ENCODE measurements at places on chromosomes 4 and X.

GRCh38 chrX:117510453-117510852 is 606.2 kb downstream of the KLHL13 start:
- no peaks in the 10 kb centered on the region for H3K4me1 ChIP-seq
- H3K27ac ChIP-seq: no peak overlapping the region
- H3K36me3 ChIP-seq: no peaks in the 10 kb centered on the region
- H3K4me3 ChIP-seq: no peak overlapping the region

DNA sequence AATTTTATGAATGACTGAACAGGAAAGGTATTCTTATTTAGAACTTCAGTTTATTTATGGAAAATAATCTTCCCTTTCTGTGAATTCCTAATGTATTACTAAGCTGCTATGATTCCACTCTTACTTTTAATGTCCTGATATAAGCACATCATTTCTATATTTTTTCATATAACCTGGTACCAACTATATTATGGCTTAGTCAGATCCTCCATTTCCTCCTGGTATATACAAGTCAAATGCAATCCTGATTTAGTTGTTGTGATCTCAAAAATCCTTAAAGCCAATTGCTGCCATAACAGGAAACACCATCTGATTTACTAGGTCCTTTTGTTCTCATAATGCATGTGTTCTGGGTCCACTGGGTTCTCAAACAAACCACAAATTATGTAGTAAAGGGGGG is 26.8 kb downstream of the TRMT2B start:
- no peak overlapping the region for H3K27ac ChIP-seq
- peaks cover 46% of the 10 kb centered on the region for H3K36me3 ChIP-seq
- no peaks in the 10 kb centered on the region for H3K27me3 ChIP-seq
- DNase-seq: no peak

DNA sequence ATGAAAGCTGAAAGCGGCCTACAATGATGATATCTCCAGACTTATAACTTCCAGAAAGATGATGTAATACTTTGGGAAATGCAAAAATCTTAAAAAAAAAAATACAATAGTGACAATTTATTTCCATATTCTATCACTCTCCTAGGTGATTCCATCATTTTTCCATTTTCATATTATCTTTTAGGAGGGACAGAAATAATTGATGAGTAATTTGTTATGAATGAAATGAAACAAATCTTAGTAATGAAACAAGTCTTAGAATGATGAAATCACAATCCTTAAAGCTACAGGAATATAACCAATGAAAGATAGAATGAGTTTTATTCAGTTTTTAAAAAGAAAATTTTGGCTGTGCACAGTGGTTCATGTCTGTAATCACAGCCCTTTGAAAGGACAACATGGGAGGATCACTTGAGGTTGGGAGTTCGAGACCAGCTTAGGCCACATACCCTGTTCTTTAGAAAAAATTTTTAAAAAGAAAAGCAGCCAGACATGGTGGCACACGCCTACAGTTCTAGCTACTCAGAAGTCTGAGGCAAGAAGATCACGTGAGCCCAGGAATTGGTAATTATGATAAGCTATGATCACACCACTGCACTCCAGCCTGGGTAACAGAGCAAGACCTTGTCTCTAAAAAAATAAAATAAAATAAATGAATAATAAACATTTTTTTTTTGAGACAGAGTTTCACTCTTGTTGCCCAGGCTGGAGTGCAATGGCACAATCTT is 21.7 kb downstream of the CLOCK start:
- no peak overlapping the region for H3K27ac ChIP-seq
- H3K27me3 ChIP-seq: no peaks in the 10 kb centered on the region
- H3K4me1 ChIP-seq: peaks cover 12% of the 10 kb centered on the region
- no peaks in the 10 kb centered on the region for H3K36me3 ChIP-seq

GRCh38 chrX:29746326-29746725 is 469.0 kb upstream of the MAGEB2 start:
- H3K27ac ChIP-seq: no peak overlapping the region
- H3K27me3 ChIP-seq: no peaks in the 10 kb centered on the region
- H3K4me1 ChIP-seq: no peaks in the 10 kb centered on the region
- no peak overlapping the region for H3K4me3 ChIP-seq
- no peak for DNase-seq
- no peaks in the 10 kb centered on the region for H3K36me3 ChIP-seq

- no peaks in the 10 kb centered on the region for H3K27me3 ChIP-seq
- DNase-seq: no peak
- no peaks in the 10 kb centered on the region for H3K4me1 ChIP-seq
- no peak overlapping the region for H3K4me3 ChIP-seq
- H3K27ac ChIP-seq: no peak overlapping the region
- H3K36me3 ChIP-seq: no peaks in the 10 kb centered on the region
Observed at GRCh38 chr4:128653527-128654444, 155.7 kb upstream of the JADE1 start.

- no peaks in the 10 kb centered on the region for H3K36me3 ChIP-seq
- no peaks in the 10 kb centered on the region for H3K4me1 ChIP-seq
- DNase-seq: no peak
- no peak overlapping the region for H3K4me3 ChIP-seq
Observed at GRCh38 chrX:143601809-143602208, 34.1 kb downstream of the SLITRK4 start.

- no peak overlapping the region for H3K4me3 ChIP-seq
- DNase-seq: no peak
- no peaks in the 10 kb centered on the region for H3K4me1 ChIP-seq
- peaks cover 27% of the 10 kb centered on the region for H3K27me3 ChIP-seq
- no peak overlapping the region for H3K27ac ChIP-seq
Observed at GRCh38 chr4:152944666-152945320, 8.7 kb downstream of the FHDC1 start.

DNA sequence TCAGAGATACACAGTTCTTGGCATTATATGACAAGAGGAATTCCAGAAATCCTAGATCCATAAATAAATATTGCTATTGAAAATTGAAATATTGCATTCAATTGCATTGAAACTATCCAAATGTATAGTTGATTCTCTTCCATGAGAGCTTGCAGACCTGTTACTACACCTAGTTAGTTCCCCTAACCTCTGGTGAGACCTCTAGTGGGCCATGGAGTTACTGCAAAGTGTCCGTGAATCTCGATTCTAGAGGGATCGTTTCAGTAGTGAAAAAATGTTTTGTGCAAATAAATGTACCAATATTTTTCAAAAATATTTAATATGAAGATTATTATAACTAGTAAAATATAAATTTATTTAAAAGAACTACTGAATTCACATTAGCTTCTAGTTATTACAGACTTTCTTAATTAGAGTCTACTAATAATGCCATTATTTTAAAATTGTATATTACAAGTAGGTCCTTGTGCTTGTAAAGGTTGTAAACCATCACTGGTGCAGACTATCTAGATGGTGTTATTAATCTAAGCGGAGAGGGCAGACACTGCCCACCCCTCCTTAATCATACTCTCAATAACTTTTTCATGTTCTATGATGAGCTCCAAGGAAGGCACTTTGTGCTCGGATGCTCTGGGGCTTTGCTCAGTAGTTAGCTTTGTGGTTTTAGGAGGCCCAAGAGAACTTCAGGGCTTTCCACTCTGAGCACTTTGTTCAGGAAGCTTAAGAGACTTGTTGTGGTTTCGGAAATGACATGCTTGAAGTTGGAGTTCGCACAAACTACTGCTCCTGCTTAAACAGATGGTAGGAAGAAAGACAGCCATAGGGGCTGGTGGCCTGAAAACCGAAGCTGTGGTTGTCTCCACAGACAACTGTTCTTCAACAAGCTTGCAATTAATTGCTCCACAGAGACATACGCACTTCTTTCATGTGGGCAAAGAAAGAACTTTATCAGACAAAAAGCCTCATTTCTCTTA is 42.8 kb downstream of the IL21 start:
- peak; percentile 68 for DNase-seq
- H3K27ac ChIP-seq: peak overlapping the region; percentile 62
- no peaks in the 10 kb centered on the region for H3K36me3 ChIP-seq
- H3K4me3 ChIP-seq: peak overlapping the region; percentile 56

GRCh38 chrX:1178580-1179057 is 33.8 kb downstream of the CRLF2 start:
- no peak for DNase-seq
- no peaks in the 10 kb centered on the region for H3K4me1 ChIP-seq
- H3K4me3 ChIP-seq: no peak overlapping the region

- peak; percentile 18 for DNase-seq
- H3K4me3 ChIP-seq: peak overlapping the region; percentile 77
- H3K27me3 ChIP-seq: peaks cover 52% of the 10 kb centered on the region
- peaks cover 4% of the 10 kb centered on the region for H3K4me1 ChIP-seq
Observed at GRCh38 chr4:185128272-185129119, 14.6 kb upstream of the SLC25A4 start.

GRCh38 chr4:122121593-122121992 is 30.5 kb upstream of the BLTP1 start:
- no peak overlapping the region for H3K4me3 ChIP-seq
- no peaks in the 10 kb centered on the region for H3K27me3 ChIP-seq
- peaks cover 17% of the 10 kb centered on the region for H3K4me1 ChIP-seq
- no peak overlapping the region for H3K27ac ChIP-seq
- DNase-seq: no peak

GRCh38 chr4:147749811-147750321 is 18.0 kb downstream of the ARHGAP10 start:
- no peak for DNase-seq
- peaks cover 3% of the 10 kb centered on the region for H3K36me3 ChIP-seq
- no peak overlapping the region for H3K27ac ChIP-seq
- no peaks in the 10 kb centered on the region for H3K27me3 ChIP-seq
- peaks cover 14% of the 10 kb centered on the region for H3K4me1 ChIP-seq

DNA sequence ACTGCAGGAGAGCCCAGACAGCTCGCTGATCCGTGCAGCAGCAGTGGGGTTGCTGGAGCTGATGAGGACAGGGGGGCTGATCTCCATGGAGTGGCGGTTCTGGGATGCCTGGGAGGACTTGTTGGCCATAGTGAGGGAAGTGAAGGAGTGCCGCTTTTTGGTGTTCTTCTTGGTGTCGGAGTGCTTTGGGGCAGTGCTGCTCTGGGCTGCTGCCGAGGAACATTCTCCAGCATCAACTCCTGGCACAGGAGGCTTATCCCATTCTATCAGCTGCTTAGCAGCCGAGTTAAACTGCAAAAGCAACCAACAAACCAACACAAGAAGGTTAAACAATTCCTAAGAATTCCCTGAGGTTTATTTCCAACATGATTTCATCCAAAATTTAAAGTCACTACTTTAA is 126.3 kb upstream of the CBR4 start:
- H3K4me3 ChIP-seq: no peak overlapping the region
- no peak for DNase-seq
- no peak overlapping the region for H3K27ac ChIP-seq
- no peaks in the 10 kb centered on the region for H3K36me3 ChIP-seq
- H3K27me3 ChIP-seq: peaks cover 23% of the 10 kb centered on the region
